Midbrain (tissue), 1 donor: ENCODE measurements at places on chromosomes 13 and 19.

GRCh38 chr13:111945086-111945485 is 121.9 kb upstream of the SOX1 start:
- no peak for DNase-seq

GRCh38 chr13:99517577-99517976 is 16.3 kb downstream of the TM9SF2 start:
- no peak for DNase-seq

DNA sequence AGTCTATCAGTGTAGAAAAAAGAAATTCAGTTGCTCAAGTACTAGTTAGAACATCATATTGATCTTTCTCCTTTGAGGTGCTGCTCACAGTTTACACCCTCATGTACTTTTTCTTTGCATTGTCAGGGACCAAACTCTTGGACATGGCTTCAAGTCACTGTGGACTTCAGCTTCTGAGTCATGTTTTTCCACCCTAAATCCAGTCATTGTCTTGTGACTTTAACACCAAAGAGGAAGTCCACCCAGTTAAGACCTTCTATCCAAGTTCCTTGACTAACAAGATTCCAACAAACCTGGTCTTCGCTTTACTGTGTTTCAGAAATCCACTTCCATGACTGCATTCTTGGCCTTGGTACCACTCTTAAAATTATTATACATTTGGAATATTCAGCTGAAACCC is 206.7 kb upstream of the ARGLU1 start:
- no peak for DNase-seq

DNA sequence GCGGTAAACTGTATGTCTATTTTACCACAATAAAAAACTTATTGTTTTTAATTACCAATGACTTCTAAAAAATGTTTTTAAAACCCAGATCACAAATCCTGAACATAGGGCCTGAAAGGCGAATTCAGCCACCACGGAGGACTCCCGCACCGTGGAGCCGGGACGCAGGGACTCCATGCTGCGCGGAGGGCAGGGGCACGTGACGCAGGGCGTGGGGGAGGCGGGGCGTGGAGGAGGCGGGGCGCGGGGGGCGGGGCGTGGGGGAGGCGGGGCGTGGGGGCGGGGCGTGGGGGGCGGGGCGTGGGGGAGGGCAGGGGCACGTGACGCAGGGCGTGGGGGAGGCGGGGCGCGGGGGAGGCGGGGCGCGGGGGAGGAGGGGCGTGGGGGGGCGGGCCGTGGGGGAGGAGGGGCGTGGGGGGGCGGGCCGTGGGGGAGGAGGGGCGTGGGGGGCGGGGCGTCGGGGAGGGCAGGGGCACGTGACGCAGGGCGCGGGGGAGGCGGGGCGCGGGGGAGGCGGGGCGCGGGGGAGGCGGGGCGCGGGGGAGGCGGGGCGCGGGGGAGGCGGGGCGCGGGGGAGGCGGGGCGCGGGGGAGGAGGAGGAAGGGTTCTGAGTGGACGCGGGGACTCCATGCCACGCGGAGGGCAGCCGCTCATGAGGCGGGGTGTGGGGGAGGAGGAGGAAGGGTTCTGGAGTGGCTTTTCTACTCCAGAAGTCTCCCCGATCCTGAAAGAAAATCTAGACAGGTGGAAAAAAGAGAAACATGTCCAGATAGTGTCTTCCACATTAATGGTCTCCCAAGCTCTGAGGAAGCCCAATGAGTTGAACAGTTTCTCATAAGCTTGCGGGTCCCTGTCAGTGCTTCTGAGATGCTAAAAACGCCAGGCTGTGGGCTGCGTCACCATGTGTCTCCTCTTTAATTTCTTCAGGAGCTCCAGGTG is 4.4 kb upstream of the PROZ start:
- peak; percentile 82 for DNase-seq

GRCh38 chr13:113907635-113908617 is 44.0 kb upstream of the GAS6 start:
- no peak for DNase-seq

- DNase-seq, result no peak
Observed at GRCh38 chr19:49614096-49614833, 23.3 kb downstream of the PRR12 start.

- no peak for DNase-seq
Observed at GRCh38 chr13:48896312-48896711, 79.4 kb upstream of the FNDC3A start.

GRCh38 chr13:26502826-26503225 is 54.7 kb upstream of the WASF3 start:
- DNase-seq, result no peak

- no peak for DNase-seq
Observed at GRCh38 chr13:113137691-113138298, 15.2 kb downstream of the F10 start.

- DNase-seq, result no peak
Observed at GRCh38 chr13:40031031-40031430, 375.6 kb downstream of the COG6 start.

DNA sequence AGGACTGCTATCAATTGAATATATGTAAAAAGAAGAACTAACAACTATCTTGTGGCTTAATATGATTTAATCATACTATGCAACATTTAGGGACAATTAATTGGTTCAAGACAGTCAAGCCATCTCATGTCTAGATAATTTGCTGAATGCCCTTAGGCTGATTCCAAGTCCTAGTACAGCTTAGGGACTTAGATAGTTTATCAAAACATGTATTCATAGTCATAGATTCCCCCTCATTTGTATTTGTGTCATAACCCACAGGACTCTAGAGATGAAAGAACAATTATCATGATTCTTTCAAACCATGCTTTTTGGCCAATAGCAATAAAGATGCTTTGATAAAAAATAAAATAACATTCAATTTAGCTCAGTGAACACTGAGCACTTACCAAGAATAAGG is 607.6 kb downstream of the SLITRK1 start:
- no peak for DNase-seq

- DNase-seq, result no peak
Observed at GRCh38 chr19:7633698-7634097, at the start of gene PCP2. Gene PCP2, minus strand, starts transcription at chr19:7633719. Its CDS starts 262 bp downstream, at chr19:7633457.

- peak; percentile 43 for DNase-seq
Observed at GRCh38 chr19:49533551-49534488, 6.0 kb downstream of the RCN3 start.

DNA sequence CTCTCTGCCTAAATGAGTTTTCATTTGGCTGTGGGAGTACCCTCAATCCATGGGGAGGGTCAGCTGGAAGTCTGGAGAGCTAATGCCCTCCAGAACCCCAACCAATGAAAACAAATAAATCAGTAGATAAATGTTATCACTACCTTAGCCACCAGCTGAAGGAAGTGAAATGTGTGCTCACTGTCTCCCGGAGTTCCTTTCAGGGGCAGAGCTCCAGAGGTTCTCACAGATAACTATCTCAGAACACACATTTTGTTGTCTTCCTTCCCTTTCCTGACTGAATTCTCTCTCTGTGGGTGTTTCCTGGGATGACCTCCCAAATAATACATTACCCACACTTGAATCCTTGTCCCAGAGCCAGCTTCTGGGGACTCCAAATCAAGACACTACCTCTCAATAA is 779.6 kb downstream of the DIAPH3 start:
- no peak for DNase-seq

DNA sequence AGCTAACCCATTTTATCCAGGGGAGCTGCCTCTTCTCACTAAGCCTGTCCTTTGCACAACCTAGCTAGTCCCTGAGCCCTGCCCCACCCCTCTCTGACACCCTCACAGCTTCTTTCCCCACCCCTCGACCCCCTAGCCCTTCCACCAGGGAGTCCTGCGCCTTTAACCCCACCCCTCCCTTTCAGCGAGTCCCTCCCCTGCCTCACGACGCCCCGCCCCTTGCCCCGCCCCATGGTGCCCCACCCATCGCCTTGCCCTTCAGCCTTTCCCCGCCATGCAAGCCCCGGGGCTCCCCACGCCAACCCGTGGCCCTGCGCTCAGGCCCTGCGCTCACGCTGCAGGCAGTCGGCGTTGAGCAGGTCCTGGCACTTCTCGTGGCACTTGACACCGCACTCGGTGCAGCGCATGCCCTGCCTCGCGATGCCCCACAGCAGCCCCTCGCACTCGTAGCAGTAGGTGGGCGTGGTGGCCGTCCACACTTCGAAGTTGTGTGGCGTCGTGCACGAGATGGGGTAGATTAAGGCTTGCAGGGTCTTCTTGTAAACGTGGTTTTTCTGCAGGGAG is 40.0 kb downstream of the UNC13A start:
- no peak for DNase-seq

DNA sequence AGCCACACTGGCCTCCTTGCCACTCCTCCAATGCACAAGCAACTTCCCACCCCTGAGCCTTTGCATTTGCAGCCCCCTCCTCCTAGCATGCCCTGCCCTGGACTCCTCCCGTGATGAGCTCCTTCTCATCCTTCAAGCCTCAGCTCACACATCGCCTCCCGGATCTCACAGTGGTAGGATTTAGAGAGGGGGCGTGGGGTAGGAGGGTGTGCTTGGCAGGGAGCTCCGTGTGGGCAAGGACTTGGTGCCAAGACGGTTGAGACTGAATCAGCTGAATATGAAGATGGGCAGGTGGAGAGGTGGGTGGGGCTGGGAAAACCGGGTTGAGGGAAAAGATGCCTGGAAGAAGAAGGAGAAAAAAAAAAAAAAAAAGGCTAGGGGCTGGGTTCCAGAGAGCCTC is 48.4 kb upstream of the ZNRF4 start:
- DNase-seq, result no peak

DNA sequence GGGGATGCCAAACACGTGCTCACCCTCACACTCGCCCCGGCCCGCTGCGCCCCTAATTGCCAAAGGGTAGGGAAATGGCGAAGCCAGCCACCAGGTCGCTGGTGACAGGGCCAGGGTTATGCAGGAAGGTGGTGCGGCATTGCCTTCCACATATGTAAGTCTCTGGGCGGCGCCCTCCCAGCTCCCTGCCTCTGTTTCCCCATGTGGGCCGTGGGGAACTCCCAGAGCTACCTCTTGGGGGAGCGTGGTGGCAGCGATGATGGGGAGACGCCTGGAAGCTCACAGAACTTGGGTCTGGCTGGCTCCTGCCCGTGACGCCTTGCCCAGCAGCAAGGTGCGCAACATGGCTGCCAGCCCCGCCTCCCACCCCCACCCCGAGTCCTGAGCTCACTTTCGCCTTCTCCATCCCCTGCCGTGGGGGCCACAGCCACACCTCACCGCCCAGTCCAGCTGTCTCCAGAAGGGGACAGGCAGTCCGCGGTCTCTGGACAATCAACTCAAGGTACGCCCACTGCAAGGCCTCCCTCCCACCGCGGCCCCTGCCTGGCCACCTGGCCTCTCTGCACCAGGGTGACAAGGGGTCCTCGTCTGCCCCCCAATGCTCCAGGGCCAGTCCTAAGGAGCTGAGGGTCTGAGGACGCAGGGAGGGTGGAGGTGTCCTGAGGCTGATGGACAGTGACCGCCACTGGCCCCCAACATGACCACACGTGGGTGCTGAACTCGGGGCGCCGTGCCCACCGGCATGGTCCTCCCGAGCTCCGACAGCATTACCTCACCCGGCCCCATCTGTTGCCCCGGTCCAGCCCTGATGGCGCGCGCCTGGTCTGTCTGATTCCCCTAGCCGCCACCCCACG is 6.6 kb downstream of the C19orf25 start:
- no peak for DNase-seq

DNA sequence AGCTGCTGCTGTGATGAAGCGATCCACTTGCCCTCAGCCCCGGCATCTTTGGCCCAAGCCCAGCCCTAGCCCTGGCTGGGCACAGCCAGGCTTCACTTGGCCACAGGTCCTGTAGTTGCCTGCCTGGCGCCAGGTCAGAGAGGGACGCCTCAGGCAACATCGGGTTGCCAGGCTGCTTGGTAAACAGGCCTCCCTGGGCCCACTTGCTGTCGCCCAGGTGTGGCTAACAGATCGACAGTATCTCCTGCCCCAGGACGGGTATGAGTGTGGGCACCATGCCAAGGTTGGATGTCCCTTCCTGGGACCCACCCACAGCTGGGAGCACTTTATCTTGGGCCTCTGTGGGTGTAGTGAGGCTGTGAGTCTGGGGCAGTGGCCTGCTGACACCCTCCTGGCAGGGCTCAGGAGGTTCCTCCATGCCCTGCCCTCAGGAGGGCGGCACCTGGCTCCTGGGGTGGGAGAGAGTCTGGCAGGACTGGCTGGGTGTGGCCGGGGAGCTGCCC is 27.8 kb downstream of the CARM1 start:
- no peak for DNase-seq

GRCh38 chr19:14061751-14062557 is at the start of gene PALM3:
Gene PALM3, minus strand, starts transcription at chr19:14062076. Its CDS starts 96 bp downstream, at chr19:14061980.
- no peak for DNase-seq

DNA sequence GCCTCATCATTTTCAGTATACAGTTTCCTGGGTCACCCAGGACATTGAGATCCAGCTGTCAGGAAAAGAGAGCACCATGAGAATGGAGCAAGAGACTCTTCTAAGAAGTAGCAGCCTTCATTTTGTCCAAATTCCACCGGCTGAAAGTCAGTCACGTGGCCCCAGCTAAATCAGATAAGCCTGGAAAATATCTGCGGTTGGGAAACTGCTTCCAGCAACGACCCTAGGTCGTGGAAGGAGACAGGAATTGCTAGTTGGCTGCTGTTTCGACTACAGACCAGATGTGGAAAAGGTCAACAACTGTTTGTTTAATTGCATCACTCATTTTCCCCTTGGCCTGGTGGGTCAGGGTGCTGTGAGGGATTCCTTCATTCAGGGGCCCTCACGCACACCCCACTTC is 107.0 kb downstream of the ZNF536 start:
- DNase-seq, result no peak

GRCh38 chr19:49502866-49503581 is 6.8 kb downstream of the RPS11 start:
- DNase-seq, result peak; percentile 19

GRCh38 chr13:66992183-66992582 is 238.0 kb downstream of the PCDH9 start:
- DNase-seq, result peak; percentile 58

DNA sequence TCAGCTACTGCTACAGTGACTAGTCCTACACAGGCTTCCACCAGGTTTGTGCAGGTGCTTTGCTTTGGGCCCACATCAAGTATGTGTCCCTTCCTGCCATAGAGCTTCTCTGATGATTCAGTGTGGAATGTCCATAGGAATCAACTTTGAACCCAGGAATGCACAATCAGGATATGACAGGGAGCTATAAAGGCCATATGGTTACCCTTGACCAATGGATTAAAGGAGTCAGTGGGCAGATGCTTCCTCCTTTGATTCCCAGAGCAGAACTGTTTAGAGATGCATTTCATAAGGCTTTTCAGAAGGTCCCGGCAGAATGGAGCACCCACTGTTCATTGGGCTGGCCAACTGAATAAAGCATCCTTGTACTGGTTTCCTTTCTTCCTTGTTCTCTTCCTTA is 145.2 kb upstream of the WASF3 start:
- DNase-seq, result no peak

DNA sequence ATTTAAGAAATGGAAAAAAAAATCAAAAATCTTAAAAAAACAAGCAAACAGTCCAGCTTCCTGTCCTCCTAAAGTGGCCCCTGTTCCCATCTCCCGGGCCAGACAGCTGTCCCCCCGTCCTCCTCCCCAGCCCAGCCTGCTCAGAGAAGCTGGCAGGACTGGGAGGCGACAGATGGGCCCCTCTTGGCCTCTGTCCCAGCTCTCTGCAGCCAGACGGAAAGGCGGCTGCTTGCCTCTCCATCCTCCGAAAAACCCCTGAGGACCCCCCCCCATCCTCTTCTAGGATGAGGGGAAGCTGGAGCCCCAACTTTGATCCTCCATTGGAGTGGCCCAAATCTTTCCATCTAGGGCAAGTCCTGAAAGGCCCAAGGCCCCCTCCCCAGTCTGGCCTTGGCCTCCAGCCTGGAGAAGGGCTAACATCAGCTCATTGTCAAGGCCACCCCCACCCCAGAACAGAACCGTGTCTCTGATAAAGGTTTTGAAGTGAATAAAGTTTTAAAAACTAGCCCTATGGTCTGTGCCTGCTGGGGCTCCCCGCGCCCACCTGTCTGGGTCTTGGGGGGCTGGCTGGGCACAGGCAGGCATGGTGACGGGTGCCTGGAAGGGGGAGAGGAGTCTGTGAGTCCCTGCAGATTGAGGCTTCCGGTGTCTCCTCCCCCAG is 3.8 kb downstream of the GADD45GIP1 start:
- no peak for DNase-seq
